ENCODE measurements at places on chromosomes 7 and 10.

DNA sequence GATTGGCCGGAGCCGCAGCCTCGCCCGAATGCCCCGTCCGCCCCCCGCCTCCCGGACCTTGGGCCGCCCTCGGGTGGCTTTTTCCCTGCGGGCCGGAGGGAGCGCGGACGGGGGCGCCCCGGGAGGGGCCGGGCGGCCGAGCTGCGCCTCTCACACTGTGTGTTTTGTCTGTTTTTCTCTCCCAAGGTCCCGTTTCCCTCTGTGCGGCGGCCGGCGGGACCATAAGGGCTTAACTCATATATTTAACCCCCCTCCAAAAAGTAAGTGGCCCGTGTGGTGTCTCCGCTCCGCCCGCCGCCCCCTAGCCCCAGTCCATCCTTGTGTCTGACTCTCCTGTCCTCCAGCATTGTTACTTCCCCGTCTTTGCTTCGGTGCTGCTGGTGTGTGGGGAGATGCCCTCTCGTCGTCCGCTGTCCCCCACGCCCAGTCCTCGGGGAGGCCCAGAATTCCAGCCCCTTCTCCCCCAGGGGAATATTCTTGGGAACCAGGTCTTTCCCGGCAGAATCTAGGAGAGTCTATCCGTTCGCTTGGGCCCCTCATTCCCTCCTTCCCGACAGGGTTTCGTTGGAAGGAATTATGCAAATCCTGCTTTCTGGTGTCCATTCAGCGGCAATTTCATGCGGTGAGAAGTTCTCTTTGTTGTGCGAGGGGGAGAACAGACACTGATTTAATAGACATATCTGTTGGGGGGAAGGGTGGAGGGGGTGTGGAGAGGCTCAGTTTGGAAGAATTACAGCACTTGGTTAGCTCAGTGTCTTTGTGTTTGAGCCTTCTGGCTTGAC is 1.3 kb downstream of the LCOR start:
- DNase-seq: no peak

- no peak for DNase-seq
Observed at GRCh38 chr10:101094121-101094879, 32.5 kb downstream of the KAZALD1 start.

- DNase-seq: no peak
Observed at GRCh38 chr10:71809628-71810027, 36.3 kb upstream of the VSIR start.

- DNase-seq: no peak
Observed at GRCh38 chr7:78095549-78095948, 297.0 kb downstream of the PHTF2 start.

GRCh38 chr10:131760416-131761166 is 140.2 kb upstream of the PPP2R2D start:
- DNase-seq: no peak

- peak; percentile 85 for DNase-seq
Observed at GRCh38 chr7:64313740-64314491, at the start of gene ZNF736. Gene ZNF736, plus strand, starts transcription at chr7:64313961. Its CDS starts 190 bp downstream, at chr7:64314151.

DNA sequence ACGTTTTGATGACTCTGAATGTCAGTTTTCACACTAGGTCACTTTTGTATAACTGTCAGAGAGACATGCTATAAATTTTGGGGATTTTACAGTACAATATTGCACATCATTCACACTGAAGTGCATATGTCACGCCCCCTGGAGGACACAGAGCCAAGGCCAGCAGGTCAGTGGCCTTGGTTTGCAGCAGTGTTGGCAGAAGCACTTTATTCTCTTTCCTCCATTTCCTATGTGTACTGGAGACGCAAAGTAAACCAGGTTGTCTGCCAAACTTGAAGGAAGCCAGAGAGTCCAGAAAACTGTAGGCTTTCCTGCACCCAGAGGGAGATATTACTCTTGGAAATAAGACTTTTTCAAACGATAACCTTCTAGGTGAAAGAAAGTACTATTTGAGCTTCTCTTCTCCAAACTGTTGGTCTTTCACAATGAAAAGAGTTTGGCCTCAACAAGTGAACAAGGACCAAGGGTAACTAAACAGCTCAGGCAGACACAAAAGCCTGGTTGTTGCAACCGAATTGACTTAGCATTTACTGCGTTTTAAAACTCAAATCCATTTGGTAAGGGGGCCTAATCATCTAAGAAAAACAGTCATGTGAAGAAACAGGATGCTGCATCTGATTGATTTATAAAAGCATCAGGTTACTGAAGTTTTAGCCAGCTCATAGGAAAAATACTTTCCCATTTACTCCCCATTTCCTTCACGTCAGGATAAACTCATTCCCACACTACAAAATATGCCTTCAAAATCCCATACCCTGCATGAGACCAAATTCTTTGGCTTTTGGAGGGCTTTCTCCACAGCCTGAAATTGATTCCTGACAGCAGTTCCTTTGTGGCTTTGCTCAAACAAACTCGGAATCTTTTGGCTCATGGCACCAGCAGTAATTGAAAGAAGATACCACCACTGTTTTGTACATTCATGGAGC is 83.0 kb upstream of the SEC61G start:
- no peak for DNase-seq

DNA sequence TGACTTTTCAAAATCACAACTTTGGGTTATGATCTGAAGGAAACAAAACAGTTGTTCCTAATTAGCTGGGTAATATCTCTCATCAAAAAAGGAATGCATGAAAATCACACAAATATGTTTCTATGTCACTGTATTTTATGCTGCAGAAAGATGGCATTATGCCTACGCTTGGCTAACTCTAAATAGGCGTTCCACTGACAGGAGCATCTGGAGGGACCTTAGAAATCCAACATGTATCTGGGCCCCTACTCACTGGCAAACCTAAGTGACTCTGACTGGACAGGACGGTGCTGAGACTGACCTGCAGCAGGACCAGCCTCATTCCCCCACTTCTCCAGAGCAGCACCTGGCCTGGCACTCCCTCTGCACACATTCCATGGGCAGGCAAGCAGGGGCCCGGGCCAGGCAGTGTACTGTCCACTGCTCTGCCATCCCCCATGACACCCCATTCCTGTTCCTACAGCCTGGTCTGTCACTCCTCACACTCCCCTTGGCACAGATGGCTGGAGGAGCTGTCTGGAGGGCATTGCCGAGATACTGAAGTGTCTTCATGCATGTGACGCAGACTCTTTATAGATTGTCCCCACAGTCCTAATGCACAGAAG is 2.6 kb upstream of the MYL7 start:
- no peak for DNase-seq

- no peak for DNase-seq
Observed at GRCh38 chr10:102235598-102235920, 5.8 kb downstream of the PITX3 start.

DNA sequence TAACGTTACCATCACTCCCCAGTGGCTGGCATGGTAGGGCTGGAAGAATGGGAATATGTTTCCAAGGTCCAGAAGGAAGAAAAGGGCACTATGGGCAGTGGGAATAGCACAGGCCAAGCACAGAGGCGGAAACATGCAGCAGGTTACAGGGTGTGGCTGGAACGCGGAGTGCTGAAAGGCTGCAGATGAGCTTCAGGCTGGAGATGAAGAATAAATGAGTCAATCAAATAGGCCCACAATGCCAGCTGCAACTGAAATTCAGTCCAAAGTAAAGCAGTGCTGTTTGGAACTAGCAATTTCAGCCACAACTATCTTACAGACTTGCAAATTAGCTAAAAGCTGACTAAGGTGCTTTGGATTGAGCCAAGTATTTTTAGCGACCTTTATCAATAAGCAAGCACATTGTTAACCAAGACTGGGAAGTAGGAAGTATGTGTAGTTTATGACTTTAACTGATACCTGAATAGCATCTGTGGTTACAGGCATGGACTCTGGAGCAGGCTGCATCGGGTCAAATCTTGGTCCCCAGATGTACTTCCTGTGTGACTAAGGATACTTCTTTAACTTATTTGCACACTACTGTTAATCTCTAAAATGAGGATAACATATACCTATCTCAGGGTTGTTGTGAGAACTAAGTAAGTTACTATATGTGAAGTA is 77.5 kb upstream of the CTTNBP2 start:
- DNase-seq: no peak

GRCh38 chr10:18423058-18423637 is 228.2 kb downstream of the NSUN6 start:
- no peak for DNase-seq

DNA sequence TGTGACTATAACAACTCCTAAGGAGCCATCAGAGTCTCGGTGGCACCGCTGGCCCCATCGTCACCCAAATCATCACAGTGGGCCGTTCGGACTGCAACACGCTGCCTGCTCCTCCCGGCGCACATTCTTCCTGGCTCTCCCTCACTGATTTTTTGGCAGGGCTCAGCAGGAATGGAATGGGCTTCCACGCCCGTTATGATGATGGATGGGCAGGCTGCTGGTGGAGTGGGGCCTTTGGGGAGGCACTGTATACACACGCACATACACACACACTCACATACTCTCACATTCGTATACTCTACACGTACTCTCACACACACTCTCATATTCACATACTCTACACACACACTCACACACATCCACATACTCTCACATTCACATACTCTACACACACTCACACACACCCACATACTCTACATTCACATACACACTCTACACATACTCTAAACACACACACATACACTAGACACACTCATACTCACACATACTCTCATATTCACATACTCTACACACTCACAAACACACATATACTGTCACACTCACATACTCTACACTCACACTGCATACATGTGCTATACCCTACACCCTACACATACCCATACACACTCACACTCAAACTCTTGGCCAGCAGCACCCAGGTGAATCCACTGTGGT is 99.8 kb downstream of the KCNMA1 start:
- DNase-seq: no peak

GRCh38 chr7:27169658-27170425 is 4.3 kb downstream of the HOXA10 start:
- DNase-seq: no peak

DNA sequence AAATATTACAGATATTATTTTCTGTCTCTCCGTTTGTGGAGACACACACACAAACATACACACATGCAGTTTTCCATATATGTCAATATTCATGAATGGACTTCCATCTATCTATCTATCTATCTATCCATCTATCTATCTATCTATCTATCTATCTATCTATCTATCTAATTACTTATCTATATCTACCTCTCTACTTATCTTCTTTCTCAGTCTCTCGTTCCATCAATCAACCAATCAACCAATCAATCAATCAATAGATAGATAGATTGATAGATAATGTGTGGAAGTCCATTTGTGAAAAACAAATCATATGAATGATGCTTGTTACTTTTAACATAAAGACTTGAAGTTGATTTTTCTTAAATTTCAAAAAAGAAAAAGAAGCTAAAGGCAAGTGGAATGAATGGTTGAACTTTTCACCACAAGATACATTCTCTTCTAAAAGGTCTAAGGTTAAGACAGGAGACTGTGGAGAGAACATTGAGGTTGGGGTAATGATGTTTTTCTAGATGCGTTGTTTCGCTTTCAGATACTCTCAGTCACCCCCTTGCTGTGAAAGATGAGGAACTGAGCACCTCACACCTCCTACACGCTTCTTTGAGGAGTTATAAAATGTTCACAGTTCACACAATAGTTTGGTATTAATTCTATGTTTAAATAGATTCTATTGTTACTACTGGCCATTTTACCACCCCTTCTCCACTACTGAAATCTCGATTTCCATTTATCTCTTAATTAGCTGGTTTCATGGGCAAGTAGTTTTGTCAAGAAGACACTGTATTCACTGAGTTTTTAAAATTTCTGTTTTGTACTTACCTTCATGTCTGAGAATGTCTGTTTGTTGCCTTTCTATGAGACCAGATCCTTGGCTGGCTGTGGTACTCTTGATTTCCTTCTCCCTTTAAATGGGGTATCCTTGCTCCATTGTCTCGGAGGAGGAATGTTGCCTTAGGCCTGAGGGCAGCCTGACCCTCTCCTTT is 114.1 kb downstream of the EMX2 start:
- no peak for DNase-seq

- DNase-seq: no peak
Observed at GRCh38 chr10:102334101-102334500, 61.4 kb upstream of the NFKB2 start.
